ENCODE measurements at places on chromosomes 3 and 15.

GRCh38 chr3:87101861-87102625, 111.1 kb upstream of the VGLL3 start:
- DNase-seq = no peak

- peak; percentile 60 for DNase-seq
These were observed 1.4 kb upstream of the IL17RC start for GRCh38 chr3:9915254-9916141.

DNA sequence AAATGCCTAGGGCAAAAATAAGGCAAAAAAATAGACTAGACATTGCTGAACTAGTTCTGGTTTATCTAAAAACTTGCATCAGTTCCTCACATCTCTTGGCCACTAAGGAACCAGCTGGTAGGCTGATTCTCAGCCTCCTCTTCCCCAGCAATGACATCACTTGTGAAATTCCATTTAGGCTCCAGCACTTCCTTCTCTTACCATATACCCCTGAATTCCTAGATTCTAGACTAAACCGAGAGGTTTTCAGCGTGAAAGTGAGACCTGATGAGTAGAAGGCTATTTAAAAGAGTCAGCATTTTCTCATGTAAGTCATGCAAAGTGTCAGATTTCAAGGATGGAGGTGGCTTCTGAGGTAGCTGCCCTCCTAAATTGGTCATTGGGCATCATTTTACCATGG, 247.1 kb upstream of the CDIN1 start:
- DNase-seq = no peak

DNA sequence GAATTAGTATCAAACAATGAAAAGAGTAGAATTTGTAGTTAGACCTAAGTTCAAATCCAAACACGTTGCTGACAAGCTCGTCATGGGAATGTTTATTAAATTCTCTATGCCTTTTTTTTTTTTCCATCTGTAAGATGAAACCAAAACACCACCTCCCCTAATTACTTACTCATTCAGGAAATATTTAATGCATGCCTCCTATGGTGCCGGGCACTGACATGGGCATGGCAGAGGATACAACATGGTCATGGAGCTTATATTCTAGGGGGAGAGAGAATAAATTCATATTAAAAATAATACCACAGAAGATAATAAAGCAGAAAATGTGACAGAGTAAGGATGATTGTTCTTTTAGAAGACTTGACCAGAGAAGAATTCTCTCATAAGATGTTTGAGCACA, 215.8 kb downstream of the RYR3 start:
- DNase-seq = no peak

DNA sequence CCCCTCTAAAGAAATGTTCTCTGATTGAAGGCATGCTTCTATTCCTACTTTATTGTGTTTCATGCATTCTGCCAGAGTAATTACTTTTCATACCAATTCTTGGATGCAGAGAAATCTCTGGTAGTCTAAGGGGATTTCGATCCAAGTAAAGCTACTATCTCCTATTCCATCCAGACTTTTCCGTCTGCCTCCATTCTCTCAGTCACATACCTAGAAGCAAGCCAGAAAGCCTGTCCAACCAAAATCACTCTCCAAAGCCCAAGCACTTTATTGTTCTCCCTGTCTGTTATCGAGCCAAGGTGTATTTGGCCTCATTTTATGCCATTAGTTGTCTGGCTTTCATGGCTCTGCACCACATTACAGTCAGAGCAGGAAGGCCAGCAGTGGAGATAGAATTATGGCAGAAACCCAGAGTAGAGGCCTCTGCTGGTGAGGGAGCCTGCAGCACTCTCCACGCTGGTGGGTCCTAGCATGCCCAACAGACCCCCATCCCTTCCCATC, 95.9 kb downstream of the SLC49A4 start:
- no peak for DNase-seq

DNA sequence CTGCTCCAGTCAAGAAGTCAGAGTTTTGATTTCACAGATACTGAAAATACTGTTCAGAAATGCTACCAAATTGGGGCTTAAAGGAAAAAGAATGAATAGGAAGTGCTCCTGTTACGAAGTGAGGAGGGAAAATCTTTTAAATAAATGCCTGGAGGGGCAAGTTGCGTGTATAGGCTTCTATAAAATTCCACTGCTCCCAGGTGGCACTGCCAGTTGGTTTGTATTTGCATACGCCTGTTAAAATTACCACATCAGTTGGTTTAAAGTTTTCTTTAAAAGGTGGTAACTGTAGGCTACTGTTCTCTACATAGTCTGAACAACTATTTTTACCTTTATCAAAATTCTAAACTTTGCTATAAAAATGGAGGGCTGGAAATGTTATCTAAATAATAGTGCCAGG, 123.5 kb downstream of the DLG1 start:
- no peak for DNase-seq

- peak; percentile 27 for DNase-seq
These were observed 23.0 kb upstream of the CLDN1 start for GRCh38 chr3:190345027-190345821.

- DNase-seq = no peak
These were observed 29.6 kb downstream of the TLNRD1 start for GRCh38 chr15:81030301-81030750.

- DNase-seq = no peak
These were observed 130.8 kb downstream of the SERPINI1 start for GRCh38 chr3:167866331-167866730.

- no peak for DNase-seq
These were observed 58.4 kb downstream of the TMEM44 start for GRCh38 chr3:194574639-194575483.

- DNase-seq = no peak
These were observed 106.0 kb upstream of the ADPGK start for GRCh38 chr15:72889545-72889944.

GRCh38 chr15:94069844-94070243, 161.5 kb upstream of the MCTP2 start:
- no peak for DNase-seq

DNA sequence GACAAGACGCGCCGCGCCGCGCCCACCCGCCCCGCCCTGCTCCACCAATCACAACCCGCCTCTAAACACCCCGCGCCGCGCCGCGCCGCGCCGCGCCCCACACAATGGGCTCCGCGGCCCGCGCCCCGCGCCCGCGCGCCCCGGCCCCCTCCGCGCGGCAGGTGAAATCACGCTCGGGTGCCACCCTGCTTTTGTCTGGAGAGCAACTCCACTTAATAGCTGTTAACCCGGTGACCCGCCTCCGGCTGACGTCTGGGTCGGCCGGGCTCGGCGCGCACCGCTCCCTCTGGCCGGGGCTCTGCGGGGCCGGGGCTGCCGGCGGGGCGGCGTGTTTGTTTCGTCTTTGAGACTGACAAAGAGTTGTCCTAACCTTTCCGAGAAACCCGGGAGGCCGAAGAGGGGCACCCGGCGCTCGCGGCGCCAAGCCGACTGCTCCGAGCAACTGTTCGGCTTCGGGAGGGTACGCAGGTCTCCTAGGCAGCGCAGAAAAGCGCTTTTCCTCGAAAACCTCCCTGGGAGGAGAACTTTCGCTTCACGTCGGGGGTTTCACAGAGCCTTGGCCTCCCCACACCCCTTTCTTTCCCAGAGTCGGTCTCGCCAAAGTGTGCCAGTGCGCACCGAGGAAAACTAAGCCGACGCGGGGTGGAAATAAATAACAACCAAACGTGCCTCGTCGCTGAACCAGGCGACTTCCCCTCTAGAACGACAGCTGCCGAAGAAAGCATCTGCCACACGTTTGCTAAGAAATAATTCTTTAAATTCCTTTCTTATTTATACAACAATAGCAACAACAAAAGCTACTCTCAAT, 518.4 kb downstream of the FOXP1 start:
- DNase-seq = no peak

DNA sequence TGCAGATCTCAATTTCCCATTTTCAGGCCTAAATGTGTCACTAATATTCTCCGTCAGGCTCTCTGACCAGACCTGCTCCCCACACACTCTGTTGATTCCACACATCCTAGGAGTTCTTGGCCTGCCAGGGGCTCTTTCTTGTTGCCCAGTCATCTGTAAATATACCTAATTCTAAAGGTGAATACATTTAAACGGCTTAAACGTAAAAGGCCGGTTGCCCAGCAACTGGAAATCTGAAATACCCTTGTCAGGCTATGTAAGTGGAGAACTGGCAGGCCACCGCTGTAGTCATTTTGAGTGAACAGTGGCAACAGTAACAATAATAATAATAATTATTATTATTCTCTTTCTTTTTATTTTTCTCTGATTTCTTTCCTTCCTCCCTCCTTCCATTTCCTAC, 302.7 kb downstream of the AGBL1 start:
- DNase-seq = no peak

GRCh38 chr3:71525391-71525790, 58.1 kb downstream of the FOXP1 start:
- DNase-seq = no peak

DNA sequence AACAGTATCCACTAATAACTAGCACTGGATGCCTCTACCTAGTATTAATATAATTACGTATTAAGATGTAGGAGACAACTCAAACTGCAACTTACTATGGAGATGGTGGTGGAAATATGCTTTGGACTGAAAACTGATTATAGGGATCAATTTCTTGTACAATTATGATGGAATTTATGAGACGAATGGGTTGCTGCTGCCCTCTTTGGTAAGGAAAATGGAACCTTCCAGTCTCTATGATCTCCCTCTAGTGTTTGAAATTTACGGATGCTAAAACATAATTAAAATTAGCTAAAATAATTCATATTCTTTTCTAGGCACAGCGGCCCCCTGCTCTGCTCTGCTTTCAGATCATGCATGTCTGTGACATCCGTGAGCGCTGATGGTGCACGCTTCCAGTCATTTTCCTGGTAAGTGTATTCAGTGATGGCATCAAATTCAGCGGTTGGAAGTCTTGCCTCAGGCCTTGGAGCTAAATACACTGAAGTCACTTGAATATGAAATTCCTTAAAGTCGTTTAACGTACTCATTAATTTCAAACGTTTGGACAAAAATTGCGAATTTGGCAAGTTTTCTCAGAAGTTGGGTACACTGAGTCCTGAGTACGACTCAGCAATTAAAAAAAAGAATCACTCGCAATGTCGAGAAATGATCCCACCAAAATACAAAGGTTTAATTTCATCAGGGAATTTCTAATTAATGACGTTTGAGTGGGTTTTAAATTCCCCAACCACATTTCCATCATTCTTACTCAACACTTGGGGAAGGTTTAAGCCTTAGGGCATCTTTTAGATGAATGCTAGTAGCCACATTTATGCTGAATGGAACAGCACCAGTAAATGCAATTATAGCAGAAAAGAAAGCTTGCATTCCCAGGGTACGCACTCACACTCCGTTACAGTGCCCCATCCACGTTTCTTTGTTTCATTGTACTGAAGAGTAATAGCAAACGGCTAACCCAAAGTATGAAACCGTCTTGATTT, 132.6 kb downstream of the NR2F2 start:
- no peak for DNase-seq

- DNase-seq = no peak
These were observed 168.6 kb downstream of the SEMA6D start for GRCh38 chr15:47885920-47886319.

- DNase-seq = no peak
These were observed 77.6 kb downstream of the TOP2B start for GRCh38 chr3:25587094-25587493.

DNA sequence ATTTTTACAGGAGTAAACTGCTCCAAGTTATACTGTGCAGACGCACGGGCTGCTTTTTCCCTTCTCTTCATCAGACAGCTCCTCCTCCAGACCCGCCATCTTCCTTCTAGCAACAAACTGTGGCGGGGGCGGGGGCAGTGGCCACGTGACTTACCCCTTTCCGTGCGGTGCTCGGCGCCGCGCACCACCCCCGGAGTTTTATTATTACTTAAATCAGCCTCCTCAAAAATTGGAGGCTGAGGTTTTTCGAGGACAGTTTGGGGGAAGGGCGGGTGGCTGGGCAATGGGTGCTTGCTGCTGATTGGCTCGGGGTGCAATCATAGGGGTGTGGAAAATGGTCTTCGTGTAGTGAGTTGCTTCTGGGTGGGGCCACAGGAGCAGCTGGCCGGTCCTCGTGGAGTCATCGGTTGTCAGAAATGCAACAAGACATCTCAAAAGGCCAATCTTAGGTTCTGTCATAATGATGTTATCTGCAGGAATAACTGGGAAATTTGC, 77.1 kb upstream of the MFGE8 start:
- no peak for DNase-seq

DNA sequence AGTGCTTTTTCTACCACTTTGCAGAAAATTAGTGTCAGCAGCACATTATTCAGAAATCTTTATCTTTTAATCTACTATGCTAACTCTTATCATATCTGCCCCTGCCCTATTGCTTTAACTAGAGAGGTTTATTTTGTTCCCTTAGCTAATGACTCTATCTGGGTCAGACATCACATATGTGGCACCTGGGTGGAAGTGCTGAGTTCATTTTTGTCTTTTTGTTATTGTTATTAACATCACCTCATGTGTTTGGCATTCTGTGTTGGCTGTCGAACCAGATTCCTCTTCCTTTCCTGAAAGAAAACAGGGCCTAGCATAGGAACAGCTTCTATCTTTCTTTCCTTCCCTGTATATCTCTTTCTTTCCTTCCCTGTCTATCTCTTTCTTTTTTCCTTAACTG, 100.7 kb downstream of the RBMS3 start:
- DNase-seq = no peak

GRCh38 chr15:40982855-40983254, 29.6 kb downstream of the CHAC1 start:
- no peak for DNase-seq
